AG09309 (cell line): ENCODE measurements at places on chromosomes 2 and 18.

DNA sequence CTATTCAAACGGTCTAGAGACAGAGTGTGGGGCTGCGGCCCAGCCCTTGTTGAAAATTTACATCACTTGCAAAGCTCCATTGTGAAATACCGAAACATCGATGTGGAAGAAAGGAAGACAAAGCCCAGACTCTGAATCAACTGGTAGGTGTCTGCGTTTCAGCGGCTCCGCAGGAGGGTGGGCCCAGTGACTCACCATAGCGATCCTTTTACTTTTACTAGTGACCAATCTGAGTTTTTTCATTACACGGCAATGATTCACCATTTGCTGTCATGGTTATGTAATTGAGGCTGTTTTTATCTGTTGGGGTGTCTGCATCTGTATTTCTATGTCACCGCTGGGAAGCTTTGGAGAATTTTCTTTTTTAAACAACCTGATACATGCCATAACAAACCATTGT is 66.6 kb upstream of the ODC1 start:
- peak; percentile 81 for DNase-seq

DNA sequence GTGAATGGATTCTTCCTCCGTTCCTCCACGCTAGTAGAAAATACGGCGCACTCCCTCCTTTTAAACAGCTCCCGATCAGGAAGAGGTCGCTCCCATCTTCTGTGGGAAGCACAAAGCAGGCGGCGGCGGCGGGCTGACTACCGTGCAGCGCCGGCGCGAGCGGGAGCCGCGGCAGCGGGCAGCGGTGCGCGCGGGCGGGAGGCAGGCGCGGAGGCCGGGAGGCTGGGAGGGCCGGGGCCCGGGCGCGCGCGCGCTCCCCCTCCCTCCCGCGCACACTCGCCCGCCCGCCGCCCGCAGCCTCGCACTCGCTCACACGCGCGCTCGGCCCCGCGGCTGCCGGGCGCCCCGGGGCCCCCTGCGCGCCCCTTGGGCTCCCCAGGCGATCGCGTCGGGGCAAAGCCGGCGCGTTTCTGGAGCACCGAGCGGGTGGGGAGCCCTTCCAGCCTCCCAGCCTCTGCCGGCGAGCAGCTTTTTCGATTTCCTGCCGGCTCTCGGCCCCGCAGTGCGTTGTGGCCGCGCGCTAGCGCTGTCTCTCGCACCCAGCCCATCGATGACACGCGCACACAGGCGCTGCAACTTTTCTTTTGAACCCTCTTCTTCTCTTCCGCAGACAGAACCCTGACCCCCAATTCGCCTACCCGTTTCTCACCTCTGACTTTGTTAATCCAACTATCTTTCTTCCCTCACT is at the start of gene SLC8A1:
Gene SLC8A1, minus strand, starts transcription at position 173 of the 688 bp plus-strand sequence.
- DNase-seq, result no peak

GRCh38 chr2:103873716-103874351 is 980.1 kb upstream of the POU3F3 start:
- DNase-seq, result no peak

GRCh38 chr2:9336241-9336575 is 87.1 kb downstream of the ITGB1BP1 start:
- DNase-seq, result no peak

GRCh38 chr2:177573120-177573519 is 180.5 kb downstream of the AGPS start:
- no peak for DNase-seq

DNA sequence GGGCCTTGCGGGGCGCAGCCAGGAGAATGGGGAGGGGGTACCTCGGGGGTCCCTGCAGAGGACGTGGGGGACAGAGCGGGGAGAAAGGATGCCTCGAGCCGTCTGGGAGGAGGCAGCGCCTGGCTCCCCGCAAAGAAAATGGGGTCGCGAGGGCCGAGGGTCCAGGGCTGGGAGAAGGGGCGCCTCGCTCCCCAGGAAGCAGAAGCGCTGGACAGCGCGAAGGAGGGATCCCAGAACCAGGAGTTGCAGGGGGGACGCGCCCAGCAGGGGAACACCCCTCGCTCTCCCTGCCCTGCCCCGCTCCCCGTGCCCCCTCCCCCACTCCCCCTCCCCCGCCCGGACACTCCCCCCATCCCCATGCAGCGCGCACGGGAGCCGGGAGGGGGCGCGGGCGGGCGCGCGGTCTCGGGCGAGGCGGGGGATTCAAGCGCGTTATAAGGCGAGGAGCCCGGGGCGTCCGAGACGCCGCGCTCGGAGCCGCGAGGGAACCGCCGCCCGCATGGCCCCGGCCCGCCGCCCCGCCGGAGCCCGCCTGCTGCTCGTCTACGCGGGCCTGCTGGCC is at the start of gene ERFE:
Gene ERFE, plus strand, starts transcription at position 462 of the 562 bp plus-strand sequence. Its CDS starts 38 bp downstream, at position 500.
- no peak for DNase-seq

- DNase-seq, result no peak
Observed at GRCh38 chr2:25552318-25552717, 121.1 kb downstream of the DTNB start.

GRCh38 chr18:79274823-79275222 is 120.9 kb upstream of the NFATC1 start:
- no peak for DNase-seq

GRCh38 chr2:7154656-7155055 is 237.4 kb downstream of the RNF144A start:
- no peak for DNase-seq

DNA sequence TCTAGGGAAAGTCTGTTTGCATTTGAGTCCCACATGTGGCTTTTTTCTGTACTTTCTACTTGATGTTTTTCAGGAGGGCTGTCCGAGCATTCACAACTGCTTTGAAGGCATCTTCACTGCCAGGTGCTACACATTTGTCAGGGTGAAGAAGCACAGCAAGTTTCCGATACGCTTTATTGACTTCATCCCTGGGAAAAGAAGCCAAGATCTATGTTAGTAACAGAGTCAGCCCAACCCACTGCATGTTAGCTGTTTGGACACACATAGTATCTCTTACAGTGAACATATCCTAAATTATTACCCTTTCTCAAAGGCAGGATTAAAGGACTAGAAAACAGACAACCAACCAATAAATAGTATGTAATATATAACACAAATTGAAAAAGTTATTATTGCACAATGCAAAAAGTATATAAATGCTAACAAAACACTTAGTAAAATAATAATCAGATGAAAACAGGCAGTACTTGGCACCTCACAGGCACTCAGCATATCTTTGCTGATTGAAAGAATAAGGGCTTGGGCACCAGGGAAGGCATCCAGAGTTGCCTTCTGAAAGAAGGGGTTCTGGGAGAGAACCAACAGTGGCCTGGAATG is 24.1 kb downstream of the DNAJC27 start:
- DNase-seq, result no peak

DNA sequence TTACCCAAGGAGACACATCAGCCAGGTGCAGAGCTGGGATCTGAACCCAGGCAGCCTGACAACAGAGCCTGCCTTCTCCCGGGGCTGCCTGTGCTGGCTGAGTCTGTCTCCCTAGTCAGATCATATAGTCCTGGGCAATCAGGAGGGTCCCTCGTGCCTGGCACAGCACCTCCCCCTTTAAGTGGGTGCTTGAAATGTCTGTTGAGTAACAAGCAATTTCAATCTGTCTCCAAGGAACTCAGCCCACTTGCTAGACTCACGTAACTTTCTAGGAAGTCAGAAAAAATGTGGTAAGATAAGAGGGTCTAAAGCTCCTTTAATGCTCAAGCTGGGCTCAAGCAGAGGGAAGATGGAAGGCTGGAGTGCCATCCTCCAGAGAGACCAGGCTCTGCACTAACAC is 51.9 kb downstream of the REEP1 start:
- no peak for DNase-seq

GRCh38 chr2:73343992-73344391 is 41.6 kb upstream of the ALMS1 start:
- DNase-seq, result no peak

DNA sequence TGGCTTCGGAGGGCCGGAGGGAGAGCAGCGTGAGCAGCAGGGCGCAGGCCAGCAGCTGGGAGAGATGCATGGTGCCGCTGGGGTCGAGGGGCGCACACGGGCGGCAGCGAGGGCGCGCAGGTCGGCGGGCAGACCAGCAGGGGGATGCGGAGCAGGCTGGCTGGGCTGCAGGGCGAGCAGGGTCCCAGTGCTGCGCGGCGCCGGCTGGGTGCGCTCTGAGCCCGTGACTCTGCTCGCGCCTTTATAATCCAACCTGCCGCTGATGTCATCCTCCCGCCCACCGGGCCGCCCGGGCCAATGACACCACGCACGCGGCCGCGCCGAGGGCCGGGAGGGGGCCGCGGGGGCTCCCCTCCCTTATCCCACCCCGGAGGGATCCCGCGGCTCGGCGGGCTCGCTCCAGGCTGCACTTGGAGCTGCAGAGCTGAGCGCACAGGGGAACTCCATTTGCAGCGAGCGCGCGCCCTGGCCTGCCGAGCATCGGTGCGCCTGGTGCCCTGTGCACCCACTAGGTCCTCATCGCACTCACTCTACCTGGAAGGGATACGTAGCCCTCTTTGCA is at the start of gene NPPC:
Gene NPPC, minus strand, starts transcription at position 217 of the 562 bp plus-strand sequence. Its CDS starts 147 bp downstream, at position 70.
- DNase-seq, result no peak

GRCh38 chr2:231418820-231419640 is 23.5 kb downstream of the B3GNT7 start:
- no peak for DNase-seq

DNA sequence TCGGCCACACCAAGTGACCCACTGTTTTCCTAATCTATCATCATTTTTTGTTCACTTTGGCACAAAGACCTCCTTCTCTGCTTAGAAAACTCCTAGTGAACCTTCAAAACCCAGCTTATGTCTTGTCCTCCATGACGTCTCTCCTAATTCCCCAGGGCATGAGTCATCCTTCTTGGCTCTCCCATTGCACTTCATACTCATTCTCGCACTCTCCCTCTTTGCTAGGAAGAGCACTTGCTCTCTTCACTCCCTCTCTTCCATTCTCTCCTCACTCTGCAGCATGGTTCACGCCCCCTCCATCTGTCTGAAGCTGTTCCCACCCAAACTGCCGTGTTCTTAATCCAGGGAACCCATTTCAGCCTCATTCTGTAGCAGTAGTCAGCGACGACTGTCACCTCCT is 103.9 kb downstream of the MRO start:
- DNase-seq, result no peak

DNA sequence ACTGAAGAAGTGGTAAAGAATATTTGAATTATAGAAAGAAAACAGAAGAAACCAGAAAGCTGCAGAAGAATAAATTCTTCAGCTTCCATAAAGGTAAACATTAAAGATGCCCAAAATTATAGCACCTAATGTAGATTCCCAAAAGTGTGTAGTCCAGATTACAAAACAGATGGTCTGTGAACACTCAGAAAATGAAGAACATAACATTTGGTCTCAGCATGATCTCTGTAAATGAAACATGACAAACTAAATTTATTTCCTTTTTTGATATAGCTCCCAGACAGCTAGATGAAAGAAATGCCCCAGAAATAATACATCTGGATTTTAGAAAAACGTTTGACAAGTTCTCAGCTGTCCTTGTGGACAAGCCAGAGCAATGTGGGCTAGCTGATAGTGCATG is 794.2 kb upstream of the NXPH2 start:
- no peak for DNase-seq
